ENCODE measurements at places on chromosomes 1 and 21. TPM values are rescaled to one million over a fixed set of nuclear protein-coding genes. Genes with fewer than 3 reads are reported as not detected.

DNA sequence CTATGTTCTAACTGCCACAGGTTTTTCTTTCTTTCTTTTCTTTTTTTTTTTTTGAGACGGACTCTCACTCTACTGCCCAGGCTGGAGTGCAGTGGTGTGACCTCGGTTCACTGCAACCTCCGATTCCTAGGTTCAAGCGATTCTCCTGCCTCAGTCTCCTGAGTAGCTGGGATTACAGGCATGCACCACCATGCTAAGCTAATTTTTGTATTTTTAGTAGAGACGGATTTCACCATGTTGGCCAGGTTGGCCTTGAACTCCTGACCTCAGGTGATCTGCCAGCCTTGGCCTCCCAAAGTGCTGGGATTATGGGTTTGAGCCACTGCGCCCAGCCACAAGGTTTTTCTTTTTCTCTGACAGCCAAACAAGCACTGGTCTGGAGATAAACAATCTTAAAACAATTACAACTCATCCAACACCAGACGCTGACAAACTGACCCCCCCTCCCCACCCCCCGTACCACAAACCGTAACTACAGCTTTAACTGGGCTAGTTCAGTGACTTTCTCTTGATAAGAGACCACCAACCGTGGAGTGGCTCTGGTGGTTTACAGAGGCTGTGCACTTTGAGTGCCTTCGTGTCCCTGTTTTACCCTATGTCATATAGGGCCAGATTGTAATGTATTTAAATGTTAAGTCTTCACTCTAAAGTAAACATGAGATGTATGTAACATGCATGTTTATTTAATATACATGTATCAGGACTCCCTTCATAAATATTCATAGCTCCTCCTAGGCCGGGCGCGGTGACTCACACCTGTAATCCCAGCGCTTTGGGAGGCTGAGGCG, 19.5 kb upstream of the PUM1 start:
- DNase-seq: no peak

DNA sequence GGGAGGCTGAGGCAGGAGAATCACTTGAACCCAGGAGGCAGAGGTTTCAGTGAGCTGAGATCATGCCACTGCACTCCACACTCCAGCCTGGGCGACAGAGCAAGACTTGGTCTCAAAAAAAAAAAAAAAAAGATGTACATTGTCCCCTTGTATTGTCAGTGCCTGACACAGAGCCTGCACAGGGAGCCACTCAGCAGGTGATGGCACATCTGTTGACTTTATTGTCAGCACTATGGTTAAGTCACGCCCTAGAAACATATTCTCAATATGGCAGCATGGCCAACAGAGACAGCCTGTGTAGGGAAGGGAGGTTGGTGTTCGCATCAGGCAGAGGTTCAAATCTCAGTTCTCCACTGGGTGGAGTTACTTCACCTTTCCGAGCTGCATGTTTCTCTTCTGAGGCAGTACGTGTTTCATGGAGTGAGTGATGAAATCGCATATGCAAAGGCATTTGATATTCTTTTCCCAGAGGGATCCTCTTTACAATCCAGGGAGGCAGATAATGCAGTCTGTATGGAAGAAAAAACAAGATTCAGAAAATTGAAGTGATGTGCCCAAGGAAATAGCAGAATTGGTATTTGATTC, 20.6 kb downstream of the LAMC2 start:
- no peak for DNase-seq

DNA sequence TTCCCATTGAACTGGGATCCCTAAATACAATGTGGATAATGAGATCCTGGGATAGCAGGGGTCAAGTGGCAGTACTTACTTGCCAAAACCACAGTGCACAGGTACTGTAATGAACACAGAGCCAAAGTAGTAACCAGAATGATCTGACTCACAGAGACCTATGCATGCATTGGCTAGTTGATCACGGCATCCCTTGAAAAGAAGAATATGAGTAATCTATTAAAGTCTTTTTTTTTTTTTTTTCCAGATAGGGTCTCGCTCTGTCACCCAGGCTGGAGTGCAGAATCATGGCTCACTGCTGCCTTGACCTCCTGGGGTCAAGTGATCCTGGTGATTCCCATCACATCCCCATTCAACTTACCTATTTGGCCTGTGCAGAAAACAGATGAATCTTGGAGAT, 29.4 kb upstream of the EIF4G3 start:
- no peak for DNase-seq

DNA sequence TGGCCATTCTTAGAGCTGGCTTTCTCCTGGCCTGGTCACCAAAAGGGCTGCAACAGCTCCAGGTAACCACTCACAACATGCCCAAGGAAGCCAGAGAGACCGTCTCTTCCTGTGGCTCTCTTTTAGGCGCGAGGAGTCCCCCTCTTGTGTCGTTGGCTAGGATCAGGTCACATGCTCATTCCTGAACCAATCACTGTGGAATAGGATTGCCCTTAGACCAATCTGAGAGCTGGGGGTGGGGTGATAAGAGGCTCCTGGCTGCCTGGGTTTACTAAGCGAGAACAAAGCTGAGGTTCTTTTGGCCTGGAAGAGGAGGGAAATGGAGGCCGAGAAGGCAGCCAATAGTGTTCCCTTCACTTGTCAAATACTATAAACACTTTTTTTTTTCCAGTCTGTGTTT, 452.1 kb upstream of the PROX1 start:
- DNase-seq: no peak

Gene S100A8
- total RNA-seq: not detected

GRCh38 chr1:211490821-211491415, 1.0 kb downstream of the RD3 start:
- DNase-seq: no peak

Gene SPRR2G
- total RNA-seq: not detected

DNA sequence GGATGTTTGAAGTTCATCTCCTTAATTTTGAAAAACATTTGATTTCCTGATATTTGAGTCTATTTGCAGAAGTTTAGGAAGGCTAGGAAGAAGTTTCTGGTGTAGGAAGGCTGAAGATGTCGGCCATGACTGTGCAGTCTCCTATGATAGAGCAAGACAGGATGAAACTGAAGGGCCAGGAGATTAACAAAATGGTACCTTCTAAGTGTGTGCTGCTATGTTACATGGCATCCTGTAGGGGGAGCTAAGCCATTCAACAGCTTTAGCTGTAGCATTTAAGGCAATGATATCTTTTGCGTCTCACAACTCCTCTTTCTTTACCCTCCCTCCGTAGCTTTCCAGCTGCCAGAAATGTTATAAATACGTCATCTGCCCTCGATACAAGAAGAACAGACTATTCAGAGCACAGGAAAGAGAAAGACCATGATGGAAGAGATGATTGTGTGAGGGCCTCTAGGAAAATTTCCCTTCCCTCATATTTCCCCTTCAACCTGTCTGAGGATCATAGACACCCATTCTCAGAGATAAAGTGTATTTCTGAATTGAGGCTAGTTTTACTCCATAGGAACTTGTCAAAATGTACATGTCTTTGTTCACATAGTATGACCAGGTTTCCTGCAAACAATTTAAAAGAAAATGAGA, 61.1 kb downstream of the XCL1 start:
- no peak for DNase-seq

GRCh38 chr1:197319631-197320030, 51.6 kb downstream of the CRB1 start:
- no peak for DNase-seq

- no peak for DNase-seq
These were observed 13.9 kb downstream of the RASAL2 start for GRCh38 chr1:178107823-178108222.

Gene PADI3
- total RNA-seq: not detected

GRCh38 chr1:56901716-56902115, 47.1 kb downstream of the C8A start:
- DNase-seq: no peak

- DNase-seq: no peak
These were observed 333.8 kb downstream of the ST6GALNAC3 start for GRCh38 chr1:76408303-76408702.

Gene ATP1A2
- total RNA-seq: not detected

Data from natural killer cell treated with Interleukin-12 subunit alpha and Interleukin-12 subunit beta and Interleukin-15 and Interleukin-18, amount 100 ng/mL, for 72 hours (primary cell).